ENCODE measurements at places on chromosomes 5 and 9.

- no peak for DNase-seq
Measured at GRCh38 chr5:93358176-93358575, 222.8 kb downstream of the NR2F1-AS1 start.

GRCh38 chr9:89358985-89359384 is 40.7 kb downstream of the SECISBP2 start:
- DNase-seq = no peak

GRCh38 chr5:56656846-56657726 is 158.3 kb upstream of the MAP3K1 start:
- no peak for DNase-seq

- no peak for DNase-seq
Measured at GRCh38 chr9:123495731-123496130, 139.7 kb downstream of the CRB2 start.

- peak; percentile 73 for DNase-seq
Measured at GRCh38 chr9:89605465-89606048, 745 bp downstream of the GADD45G start.

- DNase-seq = peak; percentile 65
Measured at GRCh38 chr9:91734371-91734981, 215.6 kb downstream of the ROR2 start.

GRCh38 chr5:177310757-177311391 is 824 bp downstream of the MXD3 start:
- peak; percentile 33 for DNase-seq

- no peak for DNase-seq
Measured at GRCh38 chr5:30878746-30879145, 314.7 kb upstream of the CDH6 start.

GRCh38 chr5:10789726-10790125 is 28.7 kb upstream of the DAP start:
- DNase-seq = no peak

GRCh38 chr5:133701871-133702270 is 89.5 kb upstream of the FSTL4 start:
- no peak for DNase-seq

DNA sequence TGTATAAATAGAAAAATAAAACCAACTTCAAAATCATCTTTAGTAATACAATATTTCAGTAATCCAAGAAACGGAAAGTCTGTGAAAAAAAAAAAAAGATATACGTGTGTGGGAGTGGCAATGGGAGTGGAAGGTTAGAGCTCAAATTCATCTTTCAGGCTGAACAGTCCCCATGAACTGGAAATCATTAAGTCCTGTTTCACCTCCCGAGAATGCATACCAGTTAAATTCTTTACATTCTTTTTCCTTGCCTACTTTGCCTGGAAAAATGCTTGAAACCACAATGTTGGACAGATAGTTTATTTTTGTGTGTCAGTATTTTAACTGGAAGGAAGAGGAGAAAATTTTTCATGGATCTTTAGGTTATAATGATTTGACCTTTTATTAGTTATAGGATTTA is 166.8 kb downstream of the MUSK start:
- no peak for DNase-seq

DNA sequence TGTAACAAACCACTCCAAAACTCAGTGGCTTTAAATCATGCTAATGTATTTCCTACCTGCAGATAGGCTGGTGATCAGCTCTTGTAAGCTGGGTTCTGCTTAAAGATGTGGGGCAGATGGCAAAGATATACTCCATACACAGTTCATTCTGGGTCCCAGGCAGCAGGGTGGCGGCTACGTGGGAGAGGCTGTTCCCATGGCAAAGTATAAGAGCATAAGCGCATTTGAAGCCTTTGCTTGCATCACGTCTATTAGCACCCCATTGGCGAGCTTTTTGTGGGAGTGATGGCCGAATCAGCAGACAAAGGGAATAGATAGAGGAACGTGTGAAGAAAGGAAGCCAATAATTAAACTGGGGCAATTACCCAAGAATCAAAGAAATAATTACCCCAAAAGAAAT is 523.1 kb downstream of the SPATA31D1 start:
- DNase-seq = no peak

- DNase-seq = no peak
Measured at GRCh38 chr9:35771075-35771433, 17.0 kb upstream of the MSMP start.

- DNase-seq = no peak
Measured at GRCh38 chr5:57956636-57957035, 474.0 kb upstream of the ACTBL2 start.

GRCh38 chr5:8870959-8871355 is 674.9 kb downstream of the SEMA5A start:
- no peak for DNase-seq

DNA sequence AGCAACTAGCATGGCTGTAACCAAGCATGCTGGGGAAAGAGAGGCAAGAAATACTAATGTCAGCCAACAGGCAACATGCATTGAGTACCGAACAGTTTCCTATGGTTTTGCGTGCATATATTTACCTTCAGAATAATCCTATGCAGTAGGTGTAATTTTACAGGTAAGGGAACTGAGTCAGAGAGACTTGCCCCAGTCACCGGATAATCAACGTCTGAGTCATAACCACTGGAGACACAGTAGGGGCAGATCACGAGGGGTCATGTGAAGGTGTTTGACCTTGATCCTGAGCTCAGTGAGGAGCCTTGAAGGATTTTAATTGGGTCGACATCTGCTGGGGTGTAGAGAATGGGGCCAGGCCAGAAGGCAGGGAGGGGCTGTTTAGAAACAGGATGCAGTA is 13.4 kb upstream of the TSC1 start:
- DNase-seq = no peak

DNA sequence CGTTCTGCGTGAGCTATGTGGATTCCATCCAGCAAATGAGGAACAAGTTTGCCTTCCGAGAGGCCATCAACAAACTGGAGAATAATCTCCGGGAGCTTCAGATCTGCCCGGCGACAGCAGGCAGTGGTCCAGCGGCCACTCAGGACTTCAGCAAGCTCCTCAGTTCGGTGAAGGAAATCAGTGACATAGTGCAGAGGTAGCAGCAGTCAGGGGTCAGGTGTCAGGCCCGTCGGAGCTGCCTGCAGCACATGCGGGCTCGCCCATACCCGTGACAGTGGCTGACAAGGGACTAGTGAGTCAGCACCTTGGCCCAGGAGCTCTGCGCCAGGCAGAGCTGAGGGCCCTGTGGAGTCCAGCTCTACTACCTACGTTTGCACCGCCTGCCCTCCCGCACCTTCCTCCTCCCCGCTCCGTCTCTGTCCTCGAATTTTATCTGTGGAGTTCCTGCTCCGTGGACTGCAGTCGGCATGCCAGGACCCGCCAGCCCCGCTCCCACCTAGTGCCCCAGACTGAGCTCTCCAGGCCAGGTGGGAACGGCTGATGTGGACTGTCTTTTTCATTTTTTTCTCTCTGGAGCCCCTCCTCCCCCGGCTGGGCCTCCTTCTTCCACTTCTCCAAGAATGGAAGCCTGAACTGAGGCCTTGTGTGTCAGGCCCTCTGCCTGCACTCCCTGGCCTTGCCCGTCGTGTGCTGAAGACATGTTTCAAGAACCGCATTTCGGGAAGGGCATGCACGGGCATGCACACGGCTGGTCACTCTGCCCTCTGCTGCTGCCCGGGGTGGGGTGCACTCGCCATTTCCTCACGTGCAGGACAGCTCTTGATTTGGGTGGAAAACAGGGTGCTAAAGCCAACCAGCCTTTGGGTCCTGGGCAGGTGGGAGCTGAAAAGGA is 10.9 kb downstream of the QRFP start:
- DNase-seq = no peak
